ENCODE measurements at places on chromosomes 3 and 15.

- DNase-seq: no peak
Measured at GRCh38 chr3:96700322-96701315, 113.8 kb upstream of the EPHA6 start.

DNA sequence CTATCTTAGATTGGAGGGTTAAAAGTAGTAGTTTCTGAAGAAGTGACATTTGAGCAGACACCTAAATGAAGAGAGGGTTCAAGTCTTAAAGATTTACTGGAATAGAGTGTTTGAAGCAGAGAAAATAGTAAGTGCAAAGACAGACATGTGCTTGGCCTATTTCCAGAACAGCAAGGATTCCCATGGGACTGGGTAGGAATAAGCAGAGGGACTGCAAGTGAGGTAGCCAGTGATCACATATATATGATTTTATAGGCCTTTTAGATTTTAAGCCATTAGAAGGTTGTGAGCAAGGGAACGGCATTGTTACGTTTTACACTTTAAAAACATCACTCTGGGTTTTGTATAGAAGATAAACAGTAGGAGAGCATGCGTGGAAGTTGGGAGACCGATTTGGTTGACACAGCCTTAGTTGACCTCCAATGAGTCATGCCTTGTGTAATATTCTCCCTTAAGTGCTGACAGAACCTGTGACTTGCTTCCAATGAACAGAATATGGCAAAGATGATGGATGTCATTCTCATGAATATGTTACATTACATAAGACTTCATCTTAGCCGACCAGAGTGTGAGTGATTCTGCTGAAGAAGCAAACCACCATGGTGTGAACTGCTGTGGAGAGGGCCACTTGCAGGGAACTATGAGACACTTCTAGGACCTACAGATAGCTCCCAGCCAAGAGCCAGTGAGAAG, 37.1 kb upstream of the SLC4A7 start:
- no peak for DNase-seq

DNA sequence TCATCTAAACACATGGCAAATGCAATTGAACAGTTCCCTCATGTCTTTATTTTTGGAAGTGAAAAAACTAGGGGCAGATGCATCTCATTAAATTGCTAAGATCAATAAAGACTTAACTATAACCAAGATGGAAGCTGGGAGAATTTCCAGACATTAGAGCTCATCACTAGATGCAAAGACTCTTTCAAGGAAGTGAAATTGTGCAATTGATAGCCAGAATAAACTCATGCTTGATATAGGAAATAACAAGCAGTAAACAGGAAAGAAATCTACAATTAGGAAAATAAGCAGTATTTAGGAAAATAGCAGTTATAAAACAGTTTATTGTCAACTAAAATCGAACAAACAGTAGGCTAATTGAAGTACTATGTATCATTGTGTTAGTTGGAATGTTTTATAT, 8.8 kb upstream of the ANKUB1 start:
- DNase-seq: no peak

DNA sequence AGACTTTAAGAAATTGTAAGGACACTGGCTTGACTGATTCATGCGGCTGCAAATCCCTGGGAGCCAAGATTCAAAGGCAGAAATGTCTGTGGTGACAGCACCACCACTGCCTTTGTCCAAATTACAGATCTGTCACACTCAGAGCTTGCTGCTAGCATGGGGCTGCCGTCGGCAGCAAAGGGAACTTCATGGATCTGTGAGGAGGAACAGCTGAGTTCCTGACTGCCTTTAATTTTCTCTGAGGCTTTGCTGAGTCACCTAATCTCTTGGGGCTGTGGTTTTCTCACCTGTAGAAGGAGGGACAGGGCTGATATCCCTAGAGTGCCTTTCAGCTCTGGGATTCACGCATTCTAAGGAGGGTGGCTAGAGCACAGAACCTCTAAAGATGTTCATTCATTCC, 4.1 kb upstream of the PAK6 start:
- DNase-seq: no peak

- no peak for DNase-seq
Measured at GRCh38 chr15:59524331-59524731, 86.3 kb downstream of the FAM81A start.

- no peak for DNase-seq
Measured at GRCh38 chr3:114829783-114830182, 317.3 kb downstream of the ZBTB20 start.

GRCh38 chr15:63901912-63902670, 68.3 kb upstream of the HERC1 start:
- DNase-seq: no peak

DNA sequence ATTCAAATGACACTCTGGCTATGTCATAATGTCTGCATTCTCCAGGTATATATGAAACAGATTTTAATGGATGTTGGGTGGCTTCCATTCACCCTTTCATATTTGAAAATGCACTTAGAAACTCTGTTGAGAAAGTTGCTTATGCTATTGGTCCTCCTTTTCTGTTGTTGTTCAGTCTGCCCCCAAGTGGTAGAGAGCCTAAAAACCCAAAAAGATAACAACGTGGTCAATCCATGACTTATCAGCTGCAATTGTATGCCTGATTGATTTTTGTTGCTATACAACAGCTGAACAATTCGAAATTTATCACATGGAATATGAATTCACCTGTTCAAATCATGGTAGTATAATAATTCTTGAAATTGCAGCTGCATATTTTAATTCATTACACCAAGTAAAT, 279.8 kb downstream of the ROBO2 start:
- DNase-seq: no peak

- DNase-seq: no peak
Measured at GRCh38 chr15:43378601-43379000, 7.7 kb downstream of the TUBGCP4 start.

DNA sequence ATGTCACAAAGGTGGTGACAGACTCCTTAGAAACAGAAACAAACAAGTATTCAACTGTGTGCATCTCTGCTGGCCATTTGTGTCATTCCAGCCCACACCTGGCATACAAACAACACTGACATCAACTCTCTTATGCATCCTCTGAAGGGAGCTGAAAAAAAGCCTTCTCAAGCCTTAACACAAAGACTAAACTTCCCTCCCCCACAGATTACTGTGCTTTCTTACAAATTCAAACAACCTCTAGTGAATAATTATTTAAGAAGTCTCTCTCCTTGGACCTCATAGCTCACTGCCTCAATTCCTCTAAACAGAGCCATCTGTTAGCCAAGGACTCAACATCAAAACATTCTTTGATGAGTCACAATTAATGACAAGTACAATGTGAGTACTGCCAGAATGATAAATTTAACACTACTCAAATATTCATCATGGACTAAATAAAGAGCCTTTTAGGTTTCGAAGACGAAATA, 132.1 kb downstream of the WDR76 start:
- no peak for DNase-seq

- DNase-seq: no peak
Measured at GRCh38 chr15:91611561-91612323, 241.8 kb upstream of the SLCO3A1 start.

DNA sequence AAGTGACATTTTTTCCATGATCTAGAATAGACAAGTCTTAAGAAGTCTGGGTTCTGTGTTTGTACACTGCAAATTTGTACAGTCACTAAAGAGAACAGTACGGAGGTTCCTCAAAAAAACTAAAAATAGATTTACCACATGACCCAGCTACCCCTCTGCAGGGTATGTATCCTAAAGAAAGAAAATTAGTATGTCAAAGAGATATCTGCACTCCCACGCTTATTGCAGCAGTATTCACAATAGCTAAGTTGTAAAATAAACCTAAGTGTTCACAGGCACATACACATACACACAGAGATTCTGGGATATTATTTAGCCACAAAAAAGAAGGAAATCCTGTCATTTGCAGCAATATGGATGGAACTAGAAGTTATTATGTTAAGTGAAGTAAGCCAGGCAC, 120.4 kb downstream of the ZIC1 start:
- DNase-seq: no peak

DNA sequence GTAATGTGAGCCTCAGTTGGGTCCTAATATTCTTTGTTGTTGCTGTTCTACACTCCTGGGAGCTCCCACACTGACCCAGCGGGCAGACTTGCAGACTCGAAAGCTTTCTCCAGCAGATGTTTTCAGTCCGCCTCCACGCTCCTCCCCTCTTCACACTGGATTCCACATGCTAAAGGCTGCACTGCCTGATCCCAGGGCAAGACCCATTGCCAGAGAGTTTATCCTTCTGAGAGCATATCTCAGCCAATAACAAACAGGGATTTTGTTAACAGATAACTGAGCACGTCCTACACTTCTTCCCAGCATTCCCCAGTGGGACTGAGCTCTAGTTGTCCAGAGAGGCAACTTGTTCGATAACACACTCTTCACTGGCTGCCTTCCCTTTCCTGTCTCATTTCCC, 8.0 kb upstream of the COL6A6 start:
- DNase-seq: no peak

GRCh38 chr3:103977417-103977816, 1389.3 kb upstream of the ALCAM start:
- DNase-seq: no peak

- no peak for DNase-seq
Measured at GRCh38 chr3:193772422-193772763, 179.4 kb downstream of the OPA1 start.

DNA sequence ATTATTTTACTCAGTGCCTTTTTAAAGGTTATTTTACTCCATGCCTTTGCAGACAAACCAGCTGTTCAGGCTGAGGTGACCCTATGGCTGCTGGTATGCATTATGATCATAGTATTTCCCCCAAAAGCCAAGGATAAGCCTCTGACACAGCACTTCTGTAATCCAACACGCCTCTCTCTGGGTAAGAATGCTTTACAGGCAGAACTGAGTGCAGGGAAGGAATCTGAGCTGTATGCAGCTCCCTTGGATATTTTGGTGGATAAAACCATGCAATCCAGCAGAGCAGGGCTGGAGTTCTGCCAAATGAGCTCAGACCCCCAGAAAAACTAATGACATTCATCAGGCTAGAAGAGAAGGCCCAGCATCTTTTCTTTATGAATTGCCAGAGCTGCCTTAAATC, 11.7 kb upstream of the MAP1A start:
- DNase-seq: no peak

DNA sequence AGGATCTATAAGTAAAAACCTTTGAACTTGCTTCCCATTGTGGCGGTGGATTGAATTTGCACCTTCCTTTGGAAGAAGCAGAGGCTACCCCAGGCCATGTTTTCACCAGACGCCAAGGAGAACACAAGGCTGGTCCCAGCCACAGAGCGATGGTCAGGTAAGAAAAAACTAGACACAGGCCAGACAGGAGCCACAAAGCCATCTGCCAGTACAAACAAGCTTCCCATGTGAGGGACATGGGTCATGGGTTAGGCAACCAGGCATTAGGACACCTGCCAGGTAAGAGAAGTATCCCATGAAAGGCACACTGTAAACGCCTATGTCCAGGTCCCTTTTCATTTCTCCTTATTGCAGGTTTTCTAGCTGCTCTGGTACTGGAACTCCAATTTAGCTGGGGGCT, 190.2 kb downstream of the KLF13 start:
- no peak for DNase-seq

GRCh38 chr3:11364181-11364580, 92.0 kb downstream of the ATG7 start:
- no peak for DNase-seq

DNA sequence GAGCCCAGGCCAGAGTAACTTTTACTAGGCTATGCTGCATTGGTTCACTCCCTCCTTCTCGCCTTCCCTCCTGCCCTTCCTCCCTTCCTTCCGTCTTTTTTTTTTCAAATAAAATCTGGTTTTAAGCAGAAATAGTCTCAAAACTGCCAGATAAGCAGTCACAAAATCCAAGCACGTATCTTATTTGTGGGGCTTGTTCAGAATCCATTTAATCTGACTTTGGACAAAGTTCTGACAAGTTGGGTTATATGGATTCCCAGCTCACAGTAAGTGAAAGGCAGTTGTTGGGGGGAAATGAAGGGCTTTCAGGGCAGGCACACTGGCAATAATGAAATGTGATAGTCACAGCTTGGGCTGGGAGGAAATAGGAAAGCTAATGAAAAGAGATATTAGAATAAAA, 32.0 kb upstream of the PLXND1 start:
- DNase-seq: no peak

- no peak for DNase-seq
Measured at GRCh38 chr3:105620236-105620635, 248.6 kb downstream of the CBLB start.

- DNase-seq: no peak
Measured at GRCh38 chr15:95690631-95691340, 639.7 kb upstream of the NR2F2 start.

DNA sequence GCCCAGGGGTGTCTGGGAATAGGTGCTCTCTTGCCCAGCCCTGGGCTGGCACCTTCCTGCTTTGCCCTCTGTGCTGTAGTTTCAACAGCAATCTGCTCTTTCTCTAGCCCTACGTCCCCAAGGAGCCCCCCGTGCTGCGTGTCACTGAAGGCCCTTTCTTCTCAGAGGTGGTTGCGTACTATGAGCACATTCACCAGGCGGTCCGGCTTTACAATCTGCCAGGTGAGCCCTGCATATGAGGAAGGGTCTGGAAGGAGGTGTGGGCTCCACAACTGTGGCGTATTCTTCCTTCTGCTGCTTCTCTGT, 9.6 kb downstream of the MAN2A2 start:
- no peak for DNase-seq

GRCh38 chr15:29888646-29889045, 66.4 kb upstream of the TJP1 start:
- DNase-seq: no peak

DNA sequence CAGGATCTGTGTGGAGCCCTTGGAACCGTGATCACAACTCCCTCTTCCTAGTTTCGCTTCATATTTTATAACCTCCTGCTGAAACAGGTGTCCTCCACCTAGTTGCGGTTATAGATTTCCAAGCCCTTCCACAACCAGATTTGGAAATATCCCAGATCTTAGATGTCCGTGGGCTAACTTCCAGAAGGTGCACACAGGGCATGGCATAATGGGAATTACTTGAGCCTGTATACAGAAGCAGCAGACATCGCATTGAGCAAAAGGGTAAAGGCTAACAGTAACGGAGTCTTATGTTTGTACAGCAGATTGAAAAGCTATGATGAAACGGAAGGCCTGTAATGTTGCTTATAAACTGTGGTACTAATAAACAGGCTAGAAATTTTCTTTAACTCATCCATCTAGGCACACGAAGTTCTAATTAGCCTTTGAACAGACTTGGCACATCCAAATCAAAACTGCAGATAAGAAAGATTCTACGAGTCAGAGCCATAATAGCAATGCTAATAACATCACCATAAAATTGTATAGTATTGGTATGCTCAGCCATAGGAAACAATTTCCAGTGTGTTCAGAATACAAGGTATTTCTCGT, 1.2 kb upstream of the USF3 start:
- DNase-seq: peak; percentile 9

DNA sequence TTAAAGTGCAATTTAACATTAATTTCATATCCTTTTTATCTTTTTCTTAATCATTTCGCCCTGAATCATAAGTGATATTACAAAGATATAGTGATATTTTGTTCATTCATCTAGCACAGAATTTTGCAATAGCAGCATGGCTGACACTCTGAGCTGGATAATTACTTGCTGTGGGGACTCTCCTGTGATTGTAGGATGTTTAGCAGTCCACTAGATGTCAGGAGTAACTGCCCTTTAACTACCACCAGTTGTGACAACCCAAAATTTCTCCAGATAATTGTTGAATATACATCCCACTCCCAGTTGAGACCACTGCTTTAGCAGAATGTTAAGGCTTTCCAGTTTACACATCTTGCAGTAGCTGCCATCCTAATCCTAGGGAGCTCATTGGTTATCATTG, 196.8 kb upstream of the MBNL1 start:
- peak; percentile 23 for DNase-seq
